ENCODE measurements at places on chromosomes 5 and 9.

DNA sequence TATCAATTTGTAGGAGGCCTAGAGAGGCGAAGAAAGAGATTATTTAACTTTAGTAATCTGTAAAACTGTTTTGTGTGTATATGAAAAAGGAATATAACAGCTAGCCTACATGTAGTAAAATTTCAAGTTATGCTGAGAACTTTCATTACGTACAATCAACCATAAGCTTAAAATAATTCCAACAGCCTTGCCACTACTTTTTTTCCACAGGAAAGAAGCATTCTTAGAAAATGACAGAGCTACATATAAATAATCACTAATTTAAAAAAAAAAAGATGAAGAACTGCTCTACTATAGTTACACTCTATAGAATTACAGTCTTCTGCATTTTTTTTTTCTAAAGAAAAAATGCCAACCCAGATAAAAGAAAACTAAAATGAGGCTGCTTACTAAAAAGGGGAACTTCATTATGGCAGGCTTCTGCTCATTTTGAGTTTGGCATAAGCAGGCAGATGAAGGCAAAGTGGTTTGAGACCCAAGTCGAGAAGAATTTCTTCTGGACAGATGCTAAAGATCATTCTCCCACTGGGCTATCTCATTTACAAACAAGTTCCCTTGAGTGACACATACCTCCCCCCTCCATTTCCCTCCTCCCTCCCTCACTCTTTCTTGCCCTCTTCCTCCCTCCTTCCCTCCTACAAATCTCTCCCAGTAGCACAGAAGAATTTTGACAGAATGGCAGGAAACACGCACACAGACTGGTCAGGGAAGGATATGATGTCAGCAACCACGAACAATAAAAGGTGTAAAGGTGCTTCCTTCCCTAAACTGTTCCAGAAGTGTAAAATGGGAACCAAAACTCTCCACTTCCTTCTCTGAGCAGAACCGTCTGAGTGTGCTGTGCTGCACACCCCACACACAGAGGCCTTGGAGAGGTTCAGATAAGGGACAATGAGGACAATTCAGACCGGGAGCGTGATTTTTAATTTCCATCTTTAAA is 56.1 kb downstream of the MEF2C start:
- peak; percentile 58 for DNase-seq

- DNase-seq: no peak
Measured at GRCh38 chr5:58262226-58262625, 197.7 kb downstream of the PLK2 start.

DNA sequence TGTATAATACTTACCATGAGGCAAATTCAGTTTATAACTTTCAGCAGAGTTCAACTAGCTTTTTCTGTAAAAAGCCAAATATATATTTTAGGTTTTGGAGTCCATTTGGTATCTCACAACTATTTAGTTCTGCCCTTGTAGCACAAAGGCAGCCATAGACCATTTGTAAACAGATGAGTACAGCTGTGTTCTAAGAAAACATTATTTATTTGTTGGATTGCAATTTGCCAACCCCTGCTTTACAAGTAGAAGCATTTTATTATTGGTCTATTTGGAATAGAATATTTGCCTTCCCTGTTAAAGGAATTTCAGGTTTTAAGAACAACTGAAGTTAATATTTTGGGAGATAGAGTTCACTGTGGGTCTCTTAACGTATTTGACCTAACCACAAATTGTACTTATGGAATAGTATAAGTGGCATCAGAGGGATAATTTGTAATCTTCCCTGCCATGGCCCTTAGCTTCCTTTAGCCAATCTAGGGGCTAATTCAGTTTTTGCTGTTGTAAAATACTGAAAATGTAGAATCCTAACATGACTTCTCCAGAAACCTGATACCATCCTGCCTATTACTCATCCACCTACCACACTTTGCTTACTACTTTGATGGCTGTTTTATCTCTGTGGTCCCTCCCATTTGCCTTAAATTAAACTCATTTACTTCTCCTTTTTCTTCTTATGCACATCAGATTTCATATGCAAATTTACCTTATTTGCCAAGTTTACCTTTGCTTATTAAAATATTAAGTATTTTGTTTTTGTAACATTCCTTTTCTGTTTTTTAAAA is 109.2 kb downstream of the DMXL1 start:
- DNase-seq: no peak

- no peak for DNase-seq
Measured at GRCh38 chr9:32331240-32331639, 53.2 kb upstream of the ACO1 start.

DNA sequence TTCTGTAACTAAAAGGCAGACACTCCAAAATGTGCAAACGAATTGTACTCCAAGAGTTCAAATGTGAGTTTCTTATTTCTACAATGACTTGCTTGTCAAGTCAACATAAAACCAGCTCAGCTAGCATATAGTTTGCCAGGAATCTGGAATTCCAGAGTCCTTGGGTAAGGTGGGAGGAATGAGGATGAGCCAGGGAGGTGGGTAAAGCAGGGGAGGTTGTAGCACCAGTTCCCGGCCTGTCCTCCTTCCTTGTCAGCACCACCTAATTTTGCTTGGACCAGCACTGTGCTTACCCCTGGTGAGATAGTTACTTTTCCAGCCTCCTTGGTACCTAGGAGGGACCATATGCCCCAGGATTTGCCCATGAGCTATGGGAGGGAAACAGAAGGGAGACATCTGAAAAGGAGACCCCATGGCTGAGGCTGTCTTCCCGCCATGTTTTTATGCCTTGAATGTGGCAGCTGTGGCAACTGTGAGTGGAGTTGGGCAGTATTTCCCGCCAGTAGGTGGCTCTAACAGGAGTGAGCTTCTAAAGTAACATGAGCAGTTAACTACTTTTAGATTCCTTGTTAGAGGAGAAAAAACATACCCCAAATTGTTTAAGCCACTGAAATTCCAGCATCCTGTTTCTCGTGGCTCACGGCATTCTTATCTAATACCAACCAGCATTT is 302.5 kb downstream of the TENT4A start:
- no peak for DNase-seq

DNA sequence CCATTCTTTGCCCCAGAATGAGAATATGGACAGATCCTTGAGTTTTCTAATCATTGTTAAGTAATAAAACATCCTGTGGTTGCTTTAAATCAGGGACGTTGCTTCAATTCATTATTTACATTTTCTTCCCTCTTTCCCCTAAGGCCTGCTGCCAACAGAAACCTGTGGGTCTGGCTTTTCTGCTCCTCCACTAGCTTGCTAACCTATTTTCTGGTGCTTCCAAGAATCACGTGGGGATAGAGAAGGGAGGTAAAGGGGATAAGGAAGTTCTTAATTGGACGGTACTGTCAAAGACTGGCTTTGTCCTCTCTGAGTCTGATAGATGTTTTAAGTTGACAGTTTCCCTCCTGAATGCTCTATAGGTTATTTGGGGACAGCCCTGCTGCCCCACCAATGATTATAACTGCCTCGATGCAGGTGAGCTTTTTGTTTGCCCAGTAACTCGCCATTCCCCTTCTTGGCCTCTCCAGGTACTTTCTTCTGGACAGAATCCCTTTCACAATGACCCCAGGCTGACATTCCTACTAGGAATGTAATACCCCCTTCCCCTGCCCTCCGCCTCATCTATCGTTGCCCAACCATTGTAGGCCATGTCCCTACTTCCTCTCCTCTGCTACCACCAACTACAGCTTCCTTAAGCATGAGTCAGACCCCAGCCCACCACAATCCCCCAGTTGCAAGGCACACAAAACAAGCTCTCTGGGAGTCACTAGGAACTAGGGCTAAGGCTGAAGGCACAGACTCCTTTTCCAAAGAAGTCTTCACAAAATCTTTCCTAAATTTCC is 19.9 kb upstream of the CPEB4 start:
- peak; percentile 25 for DNase-seq

DNA sequence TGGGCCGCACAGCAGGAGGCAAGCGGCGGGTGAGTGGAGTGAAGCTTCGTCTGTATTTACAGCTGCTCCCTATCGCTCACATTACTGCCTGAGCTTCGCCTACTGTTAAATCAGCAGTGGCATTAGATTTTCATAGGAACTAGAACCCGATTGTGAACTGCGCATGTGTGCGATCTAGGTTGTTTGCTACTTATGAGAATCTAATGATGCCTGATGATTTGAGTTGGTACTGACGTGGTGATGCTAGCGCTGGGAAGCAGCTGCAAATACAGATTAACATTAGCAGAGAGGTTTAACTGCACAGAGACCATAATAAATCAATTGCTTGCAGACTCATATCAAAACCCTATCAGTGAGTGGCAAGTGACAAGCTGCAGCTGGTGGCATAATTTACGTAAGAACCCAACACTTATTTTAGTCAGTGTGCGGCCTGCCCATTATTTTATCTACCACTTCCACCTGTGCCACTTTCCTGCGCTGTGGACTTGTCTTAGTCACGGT is 133.4 kb upstream of the CDH9 start:
- DNase-seq: no peak

DNA sequence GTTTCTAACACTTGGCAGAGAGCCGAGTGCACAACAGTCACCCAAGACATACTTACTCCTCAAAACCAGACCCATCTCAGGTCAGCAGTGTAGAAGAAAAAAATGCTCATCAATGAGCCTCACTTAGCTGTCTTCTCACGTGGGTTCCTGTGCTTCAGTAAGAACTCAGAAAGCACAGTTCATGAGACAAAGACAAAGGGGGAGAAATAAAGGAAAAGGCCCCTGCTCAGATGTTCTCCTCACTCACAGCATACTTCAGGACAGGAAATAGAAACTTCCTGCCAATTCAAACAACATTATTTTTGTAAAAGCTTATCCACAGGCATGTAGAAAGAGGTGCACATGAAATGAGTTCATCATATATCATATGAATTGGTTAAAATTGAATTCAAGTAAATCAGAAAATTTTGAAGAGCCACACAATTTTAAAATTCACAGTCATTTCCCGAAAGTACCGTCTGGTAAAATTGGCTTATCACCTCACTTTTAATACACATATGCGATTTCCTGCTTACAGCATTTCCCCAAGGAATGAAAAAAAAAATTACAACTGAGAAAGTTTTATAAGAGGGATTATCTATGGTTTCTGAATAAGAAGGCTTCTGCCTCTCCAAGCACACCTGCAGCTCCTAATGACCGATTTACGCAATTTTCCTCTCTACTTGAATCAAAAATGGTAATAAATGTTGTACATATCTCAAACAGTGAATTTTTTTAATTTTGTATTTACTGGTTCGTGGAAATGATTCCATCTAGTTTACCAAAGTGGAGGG is 328.3 kb downstream of the TMEM167A start:
- DNase-seq: no peak

GRCh38 chr5:95946451-95946850 is 15.2 kb downstream of the ELL2 start:
- DNase-seq: no peak

GRCh38 chr5:157266286-157267007 is 524 bp downstream of the CYFIP2 start:
- DNase-seq: no peak

GRCh38 chr9:16771356-16771755 is 99.1 kb downstream of the BNC2 start:
- no peak for DNase-seq

DNA sequence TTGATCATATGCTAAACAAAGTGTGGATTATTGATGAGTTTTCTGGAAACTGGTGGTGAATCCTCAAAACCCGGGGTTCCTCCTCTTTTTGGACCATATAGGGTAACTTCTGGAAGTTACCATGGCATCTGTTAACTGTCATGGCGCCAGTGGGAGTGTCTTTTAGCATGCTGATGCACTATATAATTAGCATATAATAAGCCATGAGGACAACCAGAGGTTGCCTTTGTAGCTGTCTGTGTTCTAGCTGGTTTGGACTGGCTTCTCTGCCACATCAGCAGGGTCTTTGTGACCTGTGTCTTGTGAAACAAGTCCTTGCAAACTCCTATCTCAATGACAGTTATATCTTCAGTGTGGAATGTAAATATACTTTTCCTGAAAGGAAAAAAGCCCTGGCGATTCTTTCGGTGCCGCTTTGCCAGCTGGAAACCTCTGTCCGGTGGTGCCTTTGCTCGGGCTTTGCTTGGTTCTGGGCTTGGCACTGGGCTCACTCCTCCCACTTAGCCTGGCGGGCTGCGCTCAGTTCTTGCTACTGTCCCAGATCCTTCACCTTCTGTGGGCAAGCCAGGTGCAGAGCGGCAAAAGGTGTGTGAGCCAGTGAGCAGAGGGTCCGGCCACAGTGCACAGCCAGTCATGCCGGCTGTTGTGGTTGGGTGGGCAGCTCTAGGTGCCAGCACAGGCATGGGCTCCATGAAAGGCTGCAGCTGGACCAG is 20.4 kb downstream of the NXNL2 start:
- no peak for DNase-seq

DNA sequence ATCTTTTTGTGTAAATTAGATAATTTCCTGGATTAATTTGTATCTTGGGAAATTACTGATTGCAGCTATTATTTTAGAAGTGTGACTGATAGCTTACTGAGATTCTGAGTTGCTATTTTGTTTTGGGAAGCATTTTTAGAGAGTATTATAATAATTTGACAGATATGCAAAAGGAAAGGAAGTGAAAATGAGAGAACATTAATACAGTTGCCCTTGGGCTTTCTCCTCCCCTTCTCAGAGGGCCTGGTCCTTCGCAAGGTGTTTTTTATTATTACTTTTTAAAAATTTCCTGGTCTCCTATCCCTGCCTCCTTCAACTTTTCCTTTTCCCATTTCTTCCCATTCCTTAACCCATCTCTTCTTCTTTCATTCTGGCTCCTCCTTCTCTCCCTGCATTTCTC is 32.6 kb downstream of the UBAP1 start:
- no peak for DNase-seq

DNA sequence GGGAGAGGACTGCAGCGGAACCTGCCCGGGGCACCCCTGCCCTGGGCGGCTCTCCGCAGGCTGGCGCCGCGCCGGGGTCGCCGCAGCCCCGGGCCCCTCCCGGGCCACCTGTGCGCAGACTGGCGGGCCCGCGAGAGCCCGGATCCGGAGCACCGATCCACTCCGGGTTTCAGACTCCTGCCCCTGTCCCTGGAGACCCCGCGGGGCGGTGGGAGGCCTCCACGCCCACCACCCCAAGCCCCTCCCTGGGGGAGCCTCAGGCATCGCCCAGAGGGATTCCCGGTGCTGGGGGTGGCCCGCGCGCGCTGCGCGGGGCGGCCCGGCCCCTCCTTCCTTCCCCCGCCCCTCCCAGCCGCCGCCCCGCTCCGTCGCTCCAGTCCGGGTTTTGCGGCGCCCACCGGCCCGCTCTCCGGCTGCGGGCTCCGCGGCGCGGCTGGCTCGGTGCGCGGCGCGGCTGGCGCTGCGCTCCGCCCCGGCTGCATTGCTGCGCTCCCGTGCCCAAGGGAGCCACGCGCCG is at the start of gene UNC5A:
TSS of gene UNC5A (plus strand) at position 479 of the 517 bp plus-strand sequence. CDS start 192 bp downstream, outside the sequence.
- DNase-seq: peak; percentile 5

DNA sequence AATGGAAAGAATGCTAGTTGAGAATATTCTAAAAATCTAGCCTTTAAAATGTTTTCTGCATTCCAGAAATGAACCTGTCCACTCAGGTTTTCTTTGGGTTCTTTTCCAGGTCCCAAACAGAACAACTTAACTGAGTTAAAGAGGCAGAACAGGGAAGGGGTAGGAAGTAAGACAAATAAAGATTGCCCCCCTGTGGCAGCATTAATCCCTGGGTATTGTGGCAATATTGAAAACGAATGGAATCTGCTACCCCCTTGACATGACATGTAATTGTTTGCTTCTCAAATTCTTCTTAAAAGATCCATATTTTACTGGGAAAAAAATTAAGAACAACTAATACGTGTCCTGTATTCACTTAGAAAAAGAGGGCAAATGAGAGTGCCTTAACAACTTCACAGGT is 9.3 kb upstream of the RBM22 start:
- no peak for DNase-seq

- DNase-seq: no peak
Measured at GRCh38 chr9:2913026-2913425, 69.1 kb upstream of the PUM3 start.

- DNase-seq: no peak
Measured at GRCh38 chr5:84379749-84380148, 4.9 kb downstream of the EDIL3 start.

Measured in skeletal muscle cell (primary cell).